ENCODE measurements at places on chromosomes 6 and 20.

DNA sequence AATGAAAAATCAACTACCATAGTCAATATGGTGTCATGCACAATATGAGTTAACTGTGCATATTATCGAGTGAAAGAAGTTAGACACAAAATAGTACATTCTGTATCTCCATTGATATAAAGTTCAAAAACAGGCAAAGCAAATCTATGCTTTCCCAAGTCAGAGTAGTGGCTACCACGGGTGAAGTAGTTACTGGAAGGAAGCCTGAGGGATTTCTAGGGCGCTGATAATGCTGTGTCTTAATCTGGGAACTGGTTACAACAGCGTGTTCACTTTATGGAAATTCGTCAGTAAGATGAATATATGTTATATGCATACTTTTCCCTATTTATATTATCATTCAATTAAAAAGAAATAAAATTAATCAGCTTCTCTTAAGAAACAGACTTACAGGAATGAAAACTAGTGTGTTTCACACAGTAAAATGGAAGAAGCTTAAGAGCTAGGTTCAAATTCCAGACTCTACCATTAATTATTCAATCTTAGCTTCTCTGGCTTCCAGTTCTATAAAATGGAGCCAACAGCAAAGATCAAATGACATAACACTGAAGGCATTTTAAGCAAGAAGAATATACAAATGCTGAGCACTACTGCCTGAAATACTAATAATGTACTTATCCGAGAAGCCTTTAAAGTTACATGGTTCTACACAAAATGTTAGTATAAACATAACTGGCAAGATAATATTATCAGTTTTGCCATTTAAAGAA, 19.2 kb downstream of the BACH2 start:
- no peak for DNase-seq

- DNase-seq: no peak
These were observed 36.9 kb upstream of the SLCO4A1 start for GRCh38 chr20:62605236-62605943.

DNA sequence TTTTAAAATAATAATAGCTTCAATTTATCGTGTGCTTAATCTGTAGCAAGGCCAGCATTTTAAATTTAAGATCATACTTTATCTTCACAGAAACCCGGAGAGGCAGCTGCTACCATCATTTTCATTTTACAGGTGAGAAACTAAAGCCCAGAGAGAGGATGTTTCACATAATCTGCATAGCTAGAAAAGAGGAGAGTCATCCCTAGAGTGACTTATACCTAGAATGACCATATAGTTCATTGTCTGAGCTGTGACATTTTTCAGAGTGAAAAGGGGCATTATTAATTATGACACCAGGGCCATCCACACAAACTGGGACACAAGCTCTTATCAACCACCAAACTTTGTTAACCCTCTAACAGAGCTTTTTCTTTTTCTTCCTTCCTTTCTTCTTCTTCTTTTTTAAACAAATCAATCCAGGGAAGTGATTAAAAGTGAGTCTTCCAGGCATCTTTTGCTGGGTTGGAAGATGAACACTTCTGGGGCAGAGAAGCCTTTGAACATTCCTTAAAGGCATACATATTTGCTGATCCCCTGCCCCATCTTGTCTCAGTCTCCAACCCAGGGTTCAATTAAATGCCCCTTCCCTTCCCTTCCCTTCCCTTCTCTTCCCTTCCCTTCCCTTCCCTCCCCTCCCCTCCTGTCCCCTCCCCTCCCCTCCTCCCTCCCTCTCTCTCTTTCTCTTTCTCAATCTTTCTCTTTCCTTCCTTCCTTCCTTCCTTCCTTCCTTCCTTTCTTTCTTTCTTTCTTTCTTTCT, 272.5 kb upstream of the JAG1 start:
- no peak for DNase-seq

- no peak for DNase-seq
These were observed 159.1 kb downstream of the HACE1 start for GRCh38 chr6:104700371-104701185.

GRCh38 chr6:120779441-120779840, 554.8 kb downstream of the TBC1D32 start:
- DNase-seq: no peak

- DNase-seq: no peak
These were observed 352.5 kb upstream of the PRND start for GRCh38 chr20:4369119-4369797.

DNA sequence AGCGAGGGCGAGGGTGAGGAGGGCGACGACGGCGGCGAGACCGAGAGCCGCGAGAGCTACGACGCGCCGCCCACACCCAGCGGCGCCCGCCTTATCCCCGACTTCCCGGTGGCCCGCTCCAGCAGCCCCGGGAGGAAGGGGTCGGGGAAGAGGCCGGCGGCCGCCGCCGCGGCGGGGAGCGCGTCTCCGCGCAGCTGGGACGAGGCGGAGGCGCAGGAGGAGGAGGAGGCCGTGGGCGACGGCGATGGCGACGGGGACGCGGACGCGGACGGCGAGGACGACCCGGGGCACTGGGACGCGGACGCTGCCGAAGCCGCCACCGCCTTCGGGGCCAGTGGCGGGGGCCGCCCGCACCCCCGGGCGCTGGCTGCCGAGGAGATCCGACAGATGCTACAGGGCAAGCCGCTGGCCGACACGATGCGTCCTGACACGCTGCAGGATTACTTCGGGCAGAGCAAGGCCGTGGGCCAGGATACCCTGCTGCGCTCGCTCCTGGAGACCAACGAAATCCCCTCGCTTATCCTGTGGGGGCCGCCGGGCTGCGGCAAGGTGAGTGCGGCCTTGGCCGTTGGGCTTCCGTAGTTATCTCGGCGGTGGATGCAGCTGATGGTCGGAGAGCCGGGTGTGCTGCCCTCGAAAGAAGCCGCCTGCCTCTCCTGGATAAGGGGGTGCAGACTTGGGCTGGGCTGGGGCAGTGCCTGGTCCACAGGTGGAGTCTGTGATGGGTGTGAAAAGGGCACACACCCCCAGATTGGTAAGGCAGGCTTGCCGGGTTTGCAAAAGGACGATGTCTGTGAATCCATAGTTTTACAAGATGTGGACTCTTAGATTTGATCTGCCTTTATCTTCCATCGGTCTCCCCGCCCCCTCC, 938 bp downstream of the WRNIP1 start:
- no peak for DNase-seq

DNA sequence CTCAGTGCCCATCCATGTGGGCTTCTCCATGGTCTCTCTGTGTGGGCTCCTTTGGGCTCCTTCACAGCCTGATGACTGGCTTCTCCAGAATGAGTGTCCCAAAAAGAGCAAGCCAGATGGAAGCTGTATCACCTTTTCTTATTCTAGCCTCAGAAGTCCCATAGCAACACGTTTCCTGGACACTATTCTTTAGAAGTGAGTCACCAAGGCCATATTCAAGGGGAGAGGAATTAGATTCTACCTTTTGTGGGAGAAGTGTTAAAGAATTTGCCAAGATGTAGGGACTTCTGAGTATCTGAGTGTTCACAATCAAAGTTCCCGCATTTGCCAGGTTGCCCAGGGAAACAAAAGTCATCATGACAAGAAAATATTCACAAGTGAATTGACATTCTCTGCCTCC, 20.7 kb upstream of the TBC1D22B start:
- DNase-seq: no peak

DNA sequence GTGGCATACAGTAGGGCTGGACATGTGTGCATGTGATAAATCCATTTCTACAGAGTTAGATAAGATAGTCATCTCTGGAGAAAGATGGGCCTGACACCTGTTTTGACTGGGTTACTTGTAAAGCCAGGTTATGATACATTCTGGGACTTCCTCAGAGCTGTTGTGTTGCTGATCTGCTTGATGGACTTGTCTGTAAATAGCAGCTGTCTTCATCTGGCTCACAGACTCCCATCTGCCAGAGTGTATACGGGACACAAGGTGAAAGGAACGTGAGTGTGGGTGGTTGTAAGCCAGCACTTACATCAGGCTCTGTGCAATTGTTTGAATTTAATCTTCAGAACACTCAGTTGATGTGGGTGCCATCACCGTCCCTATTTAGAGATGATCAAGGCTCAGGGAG, 49.8 kb downstream of the ZDHHC14 start:
- no peak for DNase-seq

GRCh38 chr6:24766680-24767462, 7.9 kb upstream of the GMNN start:
- no peak for DNase-seq

GRCh38 chr6:153059757-153060156, 57.2 kb upstream of the MTRF1L start:
- DNase-seq: no peak

- no peak for DNase-seq
These were observed 754 bp downstream of the HDDC2 start for GRCh38 chr6:125300992-125301434.

- DNase-seq: no peak
These were observed 19.0 kb downstream of the STX16 start for GRCh38 chr20:58670102-58670501.

- no peak for DNase-seq
These were observed 671.8 kb upstream of the MARCKS start for GRCh38 chr6:113185299-113185698.

DNA sequence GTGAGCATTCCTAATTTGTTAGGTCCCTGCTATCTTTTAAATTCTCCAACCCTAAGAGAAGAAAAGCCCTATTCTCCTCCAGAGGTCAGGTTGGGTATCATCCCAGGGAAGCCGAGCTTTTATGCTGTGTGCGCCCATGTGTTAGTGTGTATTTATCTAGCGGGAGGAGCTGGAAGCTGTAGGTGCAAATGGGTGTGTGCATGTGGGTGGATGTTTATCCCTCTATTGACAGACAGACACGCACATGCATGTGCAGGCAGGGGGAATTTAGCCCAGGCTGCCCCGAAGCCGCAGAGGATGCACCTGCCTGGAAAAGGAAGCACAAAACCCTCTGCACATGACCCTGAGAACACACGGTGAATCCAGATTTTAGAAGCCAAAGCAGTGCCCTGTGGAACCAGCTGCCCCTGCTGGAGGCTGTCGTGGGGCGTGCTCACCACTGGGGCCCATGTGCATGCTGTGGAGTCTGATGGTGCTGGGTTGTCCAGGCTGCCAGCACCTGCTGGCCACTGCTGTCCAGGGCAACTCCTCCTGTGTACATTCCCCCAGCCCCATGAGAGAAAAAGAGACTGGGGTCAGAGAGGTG, 397.5 kb downstream of the TAF4 start:
- DNase-seq: no peak

DNA sequence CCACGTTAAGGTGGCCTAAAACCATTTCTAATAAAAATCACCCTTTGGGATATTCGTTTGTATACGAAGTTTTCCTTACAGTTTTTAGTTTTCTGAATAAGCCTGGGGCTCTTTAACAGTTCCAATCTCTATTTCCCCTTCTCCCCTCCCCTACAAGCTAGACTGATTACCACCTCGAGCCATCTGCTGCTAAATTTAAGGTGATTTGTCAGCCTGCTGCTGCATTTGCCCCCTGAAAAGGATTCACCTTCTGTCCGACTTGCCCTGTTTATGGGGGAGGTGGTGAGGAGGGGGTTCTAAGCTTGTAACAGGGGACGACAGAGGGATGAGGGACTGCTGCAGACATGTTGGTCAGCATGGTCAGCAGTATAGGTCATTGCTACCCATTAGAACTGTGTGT, 146.3 kb downstream of the JARID2 start:
- DNase-seq: no peak

- DNase-seq: no peak
These were observed 14.8 kb downstream of the C6orf141 start for GRCh38 chr6:49565261-49565660.

DNA sequence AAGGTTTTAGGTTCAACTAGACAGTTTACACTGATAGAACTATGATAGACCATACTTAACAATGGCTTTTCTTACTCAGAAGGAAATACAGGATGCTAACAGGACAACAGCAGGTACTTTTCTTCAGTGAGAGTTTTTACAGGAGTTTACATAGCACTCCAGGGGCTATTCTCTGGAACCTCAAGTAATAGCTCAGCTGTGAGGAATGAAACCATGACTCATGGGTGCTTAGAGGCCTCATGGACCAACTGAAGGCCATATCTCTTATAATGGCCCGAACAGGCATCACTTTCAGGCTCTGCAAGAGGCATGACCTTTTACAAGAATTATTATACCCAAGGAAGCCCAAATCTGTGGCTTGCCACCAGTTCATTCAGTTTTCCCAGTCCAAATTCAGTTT, 31.8 kb downstream of the TREML1 start:
- no peak for DNase-seq

GRCh38 chr20:12019715-12020114, 102.0 kb downstream of the BTBD3 start:
- DNase-seq: no peak

GRCh38 chr20:60694763-60695162, 557.3 kb upstream of the CDH4 start:
- no peak for DNase-seq

DNA sequence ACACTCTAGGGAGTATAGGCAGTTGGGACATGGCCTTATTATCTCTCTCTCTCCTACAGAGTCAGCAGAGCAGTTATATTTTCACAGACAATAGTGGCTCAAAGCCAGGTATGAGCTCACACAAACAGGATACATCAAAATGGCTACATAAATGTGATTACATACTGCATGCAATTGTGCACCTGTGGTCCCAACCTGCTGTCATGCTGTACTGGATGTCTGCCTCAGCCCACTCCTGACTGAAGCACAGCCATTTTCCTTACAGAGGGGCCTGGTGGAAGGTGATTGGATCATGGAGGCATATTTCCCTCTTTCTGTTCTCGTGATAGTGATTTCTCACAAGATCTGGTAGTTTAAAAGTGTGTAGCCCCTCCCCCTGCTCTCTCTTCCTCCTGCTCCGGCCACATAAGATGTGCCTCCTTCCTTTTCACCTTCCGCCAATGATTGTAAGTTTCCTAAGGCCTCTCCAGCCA, 37.0 kb upstream of the SAMHD1 start:
- no peak for DNase-seq
